Left lobe of liver (tissue), 2 donors: ENCODE measurements at places on chromosomes 3 and 15. TPM values are rescaled to one million over a fixed set of nuclear protein-coding genes. Genes with fewer than 3 reads are reported as not detected.

DNA sequence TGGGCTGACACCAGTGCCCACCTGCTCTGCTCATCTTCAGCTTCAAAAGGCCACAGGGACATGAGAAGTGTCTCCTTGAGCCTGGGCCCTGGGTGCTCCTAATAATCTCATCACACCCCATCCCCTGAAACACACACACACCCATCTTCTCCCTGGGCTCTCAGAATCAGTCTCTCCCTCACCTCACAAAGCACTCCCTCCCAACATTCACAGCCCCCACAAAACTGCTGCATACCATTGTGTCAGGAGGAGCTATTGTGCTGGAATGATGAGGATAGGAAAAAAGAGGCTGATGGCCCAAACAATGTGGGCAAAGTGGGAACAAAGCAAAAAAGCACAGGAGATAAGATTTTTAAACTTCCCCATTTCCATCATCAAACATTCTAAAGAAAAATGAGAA, 16.8 kb downstream of the FOXP1 start:
- DNase-seq: no peak

- DNase-seq: no peak
Measured at GRCh38 chr15:83746231-83746630, 92.3 kb downstream of the ADAMTSL3 start.

GRCh38 chr3:162353414-162353813, 856.8 kb downstream of the OTOL1 start:
- no peak for DNase-seq

- no peak for DNase-seq
Measured at GRCh38 chr3:128603811-128604775, 46.5 kb downstream of the RPN1 start.

GRCh38 chr15:99279290-99279689, 28.0 kb downstream of the LRRC28 start:
- DNase-seq: no peak

DNA sequence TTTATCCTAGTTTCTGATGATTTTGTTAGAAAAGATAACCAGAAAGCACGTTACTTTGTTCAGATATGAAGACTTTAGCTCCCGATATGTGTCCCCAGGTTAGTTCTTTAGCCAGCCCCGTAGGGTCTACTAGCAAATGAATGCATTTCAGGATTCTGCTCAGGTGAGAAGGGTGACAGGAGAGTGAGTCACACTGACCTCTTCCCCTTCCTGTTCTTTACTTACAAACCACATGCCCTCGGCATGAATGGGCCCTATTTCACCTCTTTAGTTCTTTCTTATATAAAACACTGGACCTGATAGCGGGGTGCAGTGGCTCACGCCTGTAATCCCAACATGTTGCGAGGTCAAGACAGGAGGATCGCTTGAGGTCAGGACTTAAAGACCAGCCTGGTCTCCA, 98.4 kb downstream of the SLC49A4 start:
- DNase-seq: no peak

DNA sequence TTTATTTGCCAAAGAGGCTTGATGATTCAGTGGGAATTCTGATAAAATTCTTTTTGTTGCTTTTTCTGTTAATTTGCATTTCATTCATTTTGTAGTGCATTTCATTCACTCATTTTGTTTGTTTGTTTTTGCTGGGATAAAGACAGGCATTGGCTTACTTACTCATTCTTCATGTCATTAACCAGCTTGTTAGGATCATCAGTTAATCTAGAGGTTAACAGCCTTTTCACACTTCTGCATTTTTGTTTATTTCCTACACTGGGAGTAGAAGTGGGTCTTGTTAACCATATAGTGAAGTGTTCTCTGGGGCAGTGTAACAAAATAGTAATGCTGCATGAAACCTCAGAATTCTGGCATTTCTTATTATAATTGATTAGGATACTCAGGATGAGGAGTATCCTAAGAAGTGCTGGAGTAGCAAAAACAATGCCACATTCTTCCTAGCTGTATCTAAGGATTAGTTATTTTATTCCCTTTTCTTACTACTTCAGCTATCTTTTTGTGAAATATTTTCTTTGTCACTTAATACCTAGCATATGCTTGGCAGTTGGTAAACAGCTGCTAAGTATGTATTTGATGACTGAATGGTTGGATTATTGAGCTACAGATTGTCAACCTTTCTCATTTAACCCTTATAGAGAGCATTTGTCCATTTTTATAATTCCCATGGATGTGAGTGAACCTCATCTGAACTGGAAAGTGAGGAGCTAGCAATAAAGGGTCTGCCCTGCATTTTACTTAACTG, 135.7 kb upstream of the LRRFIP2 start:
- no peak for DNase-seq

- DNase-seq: no peak
Measured at GRCh38 chr15:45884289-45884688, 249.5 kb downstream of the SQOR start.

- DNase-seq: no peak
Measured at GRCh38 chr15:39513936-39514335, 66.9 kb upstream of the THBS1 start.

DNA sequence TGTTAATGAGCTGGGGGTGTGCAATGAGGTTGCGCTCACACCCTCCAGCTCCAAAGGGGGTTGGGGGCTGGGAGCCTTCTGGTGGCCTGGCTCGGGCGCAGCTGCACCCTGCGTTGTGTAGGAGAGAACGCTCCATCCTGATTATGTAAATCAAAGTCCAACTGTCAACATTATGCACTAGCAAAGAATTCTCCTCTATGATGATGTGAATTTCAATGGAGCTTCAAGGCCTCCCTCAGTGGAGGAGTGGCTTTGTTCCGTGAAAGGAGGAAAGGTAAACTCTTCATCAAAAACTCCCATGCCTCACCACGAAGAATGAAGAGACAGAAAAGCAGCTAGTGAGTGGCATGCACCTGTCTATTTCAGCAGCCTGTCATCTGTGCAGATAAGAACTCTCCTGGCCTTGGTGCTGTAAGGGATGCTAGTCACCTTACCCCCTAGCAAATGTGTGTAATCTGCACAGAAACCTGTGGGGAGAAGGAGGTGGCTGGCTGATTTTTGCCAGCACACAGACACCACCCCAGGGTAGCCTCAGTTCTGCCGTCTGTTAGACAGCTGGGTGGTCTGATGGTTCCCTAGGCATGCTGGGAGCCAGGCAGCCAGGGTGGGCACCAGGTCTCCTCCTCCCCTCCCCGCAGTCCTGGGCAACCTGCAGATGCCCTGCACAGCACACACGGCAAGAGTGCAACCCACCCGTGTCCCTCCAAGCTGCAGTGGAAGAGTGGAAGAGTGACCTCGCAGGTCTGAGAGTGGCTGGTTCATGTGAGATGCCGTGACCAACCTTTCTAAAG, 47.0 kb upstream of the TRPM1 start:
- DNase-seq: peak; percentile 46

DNA sequence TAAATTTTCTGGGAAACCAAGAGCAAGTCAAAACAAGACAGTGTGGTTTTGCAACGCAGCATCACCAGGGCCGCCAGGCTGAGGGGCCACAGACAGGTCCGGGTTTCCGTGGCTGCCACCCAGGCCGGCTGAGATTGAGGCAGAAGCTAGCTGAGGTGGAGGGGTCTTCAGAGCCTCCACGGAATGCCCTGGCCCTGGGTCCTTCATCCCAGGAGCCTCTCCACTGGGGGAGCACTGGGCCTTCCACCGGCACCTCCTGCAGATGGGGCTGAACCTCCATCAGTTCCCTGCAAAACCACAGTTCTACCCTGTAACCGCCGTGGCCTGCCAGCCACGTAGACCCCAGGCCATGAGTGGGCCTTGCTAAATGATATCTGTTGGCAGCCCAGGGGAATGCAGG, 152.7 kb downstream of the CHSY1 start:
- DNase-seq: no peak

DNA sequence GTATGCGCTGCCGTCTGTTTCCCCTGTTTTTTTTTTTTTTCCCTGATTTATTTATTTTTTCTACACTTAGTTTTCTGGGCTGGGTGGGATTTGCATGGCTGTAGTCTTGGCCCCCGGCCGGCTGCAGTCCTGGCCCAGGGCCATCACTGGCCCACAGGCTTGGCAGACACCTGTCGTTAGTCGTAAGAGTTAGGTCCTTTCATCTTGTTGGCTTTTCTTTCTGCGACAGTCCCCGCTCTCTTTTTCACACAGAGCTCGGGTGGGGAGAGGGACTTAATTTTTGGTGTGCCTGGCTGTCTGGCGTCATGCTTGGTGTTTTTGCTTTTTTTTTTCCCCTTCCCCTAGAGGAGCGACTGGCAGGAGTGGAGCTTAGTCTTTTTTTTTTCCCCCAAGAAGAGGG, 183.4 kb downstream of the KLF13 start:
- DNase-seq: no peak

DNA sequence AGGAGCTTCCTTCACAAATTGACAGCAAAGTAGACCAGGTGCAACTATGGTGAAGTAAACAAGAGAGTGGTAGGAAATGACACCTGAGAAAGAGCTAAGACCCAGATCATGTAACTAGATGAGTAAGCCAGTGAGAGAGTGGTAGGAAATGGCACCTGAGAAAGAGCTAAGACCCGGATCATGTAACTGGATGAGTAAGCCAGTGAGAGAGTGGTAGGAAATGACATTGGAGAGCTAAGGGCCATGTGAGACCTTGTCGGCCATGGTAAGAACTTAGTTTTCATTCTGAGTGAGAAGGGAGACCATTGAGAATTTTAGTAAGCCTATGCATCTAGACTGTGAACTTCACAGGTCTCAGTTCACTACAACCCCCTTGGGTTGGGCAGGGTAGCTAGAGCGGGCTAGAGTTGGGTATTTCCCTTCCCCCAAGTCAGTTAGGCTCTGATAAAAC, 5.4 kb upstream of the SENP7 start:
- DNase-seq: no peak

DNA sequence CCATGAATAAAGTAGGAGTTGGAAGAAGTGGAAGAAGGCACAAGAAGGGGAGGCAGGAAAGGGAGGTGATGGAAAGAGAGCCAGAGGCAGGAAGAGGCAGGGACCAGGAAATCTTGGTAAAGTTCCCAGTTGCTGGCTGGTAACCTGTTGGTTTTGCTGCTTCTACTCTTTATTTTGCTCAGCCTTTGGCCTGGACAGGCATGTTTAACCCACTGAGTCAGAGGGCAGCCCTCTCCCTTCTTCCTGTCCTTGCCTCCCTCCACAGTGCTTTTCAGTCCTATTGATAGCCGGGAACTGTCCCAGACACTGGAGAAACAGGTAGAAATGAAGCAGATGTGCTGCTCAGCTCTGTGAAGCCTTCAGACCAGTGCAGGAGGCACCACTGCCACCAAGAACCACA, 43.4 kb upstream of the APEH start:
- no peak for DNase-seq

DNA sequence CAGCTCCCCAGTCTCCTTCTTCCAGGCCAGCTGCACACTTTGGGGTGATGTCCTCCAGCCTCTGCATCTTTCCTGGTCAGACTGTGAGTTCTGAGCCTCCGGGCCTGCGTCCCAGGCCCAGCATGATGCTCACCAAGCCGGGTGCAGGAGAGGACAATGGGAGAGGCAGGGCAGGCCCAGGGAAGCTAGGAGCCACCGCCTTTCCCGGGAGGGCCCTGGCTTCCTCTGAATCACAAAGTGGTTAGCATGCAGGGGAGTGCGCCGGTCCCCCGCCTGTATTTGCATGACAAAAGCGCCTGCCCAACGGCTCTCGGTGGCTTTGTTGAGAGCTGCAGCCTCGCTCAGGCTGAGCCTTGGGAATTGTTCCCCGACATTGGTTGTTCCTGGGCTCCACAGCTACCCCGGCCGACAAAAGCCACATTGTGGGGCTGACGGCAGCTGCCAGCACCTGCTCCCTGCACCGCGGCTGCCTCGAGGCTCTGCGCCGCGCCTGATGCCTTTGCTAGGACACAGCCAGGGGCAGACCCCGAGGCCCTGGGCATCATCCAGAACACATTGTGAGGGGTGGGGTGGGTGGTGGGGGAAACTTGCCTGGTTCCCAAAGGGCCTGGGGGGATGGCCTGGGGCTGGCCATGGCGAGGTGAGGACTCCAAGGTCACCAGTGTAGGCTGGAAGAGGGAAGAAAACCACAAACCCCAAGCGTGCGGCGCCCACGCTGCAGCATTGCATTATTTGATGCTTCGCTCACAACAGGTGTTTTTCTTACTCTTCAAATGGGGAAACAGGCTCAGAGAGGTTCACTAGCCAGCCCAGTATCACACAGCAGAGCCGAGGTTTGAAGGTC, 20.0 kb upstream of the KLF13 start:
- peak; percentile 43 for DNase-seq

GRCh38 chr15:46207341-46207740, 572.5 kb downstream of the SQOR start:
- no peak for DNase-seq

DNA sequence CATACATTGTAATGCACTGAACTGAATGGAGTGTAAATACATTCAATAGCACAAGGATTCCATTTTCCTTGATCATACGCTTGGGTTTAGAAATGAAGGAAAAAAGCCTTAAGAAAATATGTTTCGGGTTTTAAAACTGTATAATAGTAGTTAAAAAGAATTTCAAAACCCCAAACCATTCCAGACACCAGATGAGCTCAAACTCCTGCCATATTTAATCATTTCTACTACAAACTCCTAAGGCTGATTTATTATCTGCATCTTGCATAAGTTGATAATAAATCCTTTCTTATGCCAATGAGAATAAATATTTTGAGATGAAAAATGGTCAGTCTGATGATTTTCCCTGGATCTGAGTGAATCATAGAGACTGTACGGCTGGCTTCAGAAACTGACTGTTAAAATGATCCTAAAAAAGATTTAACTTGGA, 51.0 kb downstream of the NR1D2 start:
- no peak for DNase-seq

DNA sequence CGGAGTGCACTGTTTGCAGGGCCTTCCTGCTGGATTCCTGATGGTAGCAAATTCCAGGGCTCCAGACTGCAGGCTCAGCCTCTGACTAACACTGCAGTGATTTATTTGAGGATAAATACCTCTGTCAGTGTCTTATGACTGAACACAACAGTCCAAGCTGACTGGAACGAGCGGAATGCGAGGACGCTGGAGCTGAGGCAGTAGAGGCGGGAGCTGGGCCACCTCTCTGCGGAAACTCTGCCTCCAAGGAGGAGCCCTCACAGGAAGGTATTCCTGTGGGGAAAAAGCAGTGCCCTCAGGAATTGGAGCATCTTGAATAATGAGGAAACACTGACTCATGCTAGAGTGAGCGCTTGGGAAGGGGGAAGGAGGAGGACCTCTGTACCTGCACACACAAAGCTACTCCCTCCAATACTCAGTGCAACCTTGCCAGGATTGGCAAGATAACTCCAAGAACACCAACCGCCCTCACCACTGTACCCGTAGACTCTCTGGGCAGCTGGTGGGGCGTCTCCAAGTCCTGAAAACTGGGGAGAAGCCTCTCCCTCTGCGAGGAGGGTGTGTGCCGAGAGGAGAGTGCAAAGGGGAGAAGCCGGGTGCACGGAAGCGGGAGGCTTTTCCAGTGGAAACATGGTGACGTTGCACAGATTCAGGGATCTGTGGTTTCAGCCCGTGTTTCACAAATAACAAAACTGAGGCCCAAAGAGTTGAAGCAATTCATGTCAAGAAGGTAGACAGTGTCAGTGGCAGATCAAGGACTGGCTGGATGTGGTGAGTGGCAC, 43.0 kb downstream of the VGLL4 start:
- no peak for DNase-seq

The CFAP100 gene
- total RNA-seq: not detected

The OCA2 gene
- 0.10 TPM for total RNA-seq

The RARB gene
- 2.2 TPM for total RNA-seq

The CCR3 gene
- total RNA-seq: not detected

The ERICH6 gene
- total RNA-seq: not detected

The ATP13A5 gene
- total RNA-seq: not detected

The GOLGA6B gene
- 1.4 TPM for total RNA-seq

The SMCO1 gene
- total RNA-seq: not detected
